ENCODE measurements at places on chromosomes 6 and 20.

- H3K4me1 ChIP-seq = peaks cover 66% of the 10 kb centered on the region
- no peaks in the 10 kb centered on the region for H3K27me3 ChIP-seq
- peak overlapping the region; percentile 14 for H3K4me3 ChIP-seq
- H3K36me3 ChIP-seq = peaks cover 5% of the 10 kb centered on the region
- DNase-seq = no peak
Measured at GRCh38 chr6:148854096-148854495, 107.3 kb downstream of the UST start.

GRCh38 chr6:133512410-133513016 lies 271.4 kb downstream of the EYA4 start:
- no peaks in the 10 kb centered on the region for H3K36me3 ChIP-seq
- peaks cover 15% of the 10 kb centered on the region for H3K27me3 ChIP-seq
- no peaks in the 10 kb centered on the region for H3K4me1 ChIP-seq
- H3K27ac ChIP-seq = no peak overlapping the region

DNA sequence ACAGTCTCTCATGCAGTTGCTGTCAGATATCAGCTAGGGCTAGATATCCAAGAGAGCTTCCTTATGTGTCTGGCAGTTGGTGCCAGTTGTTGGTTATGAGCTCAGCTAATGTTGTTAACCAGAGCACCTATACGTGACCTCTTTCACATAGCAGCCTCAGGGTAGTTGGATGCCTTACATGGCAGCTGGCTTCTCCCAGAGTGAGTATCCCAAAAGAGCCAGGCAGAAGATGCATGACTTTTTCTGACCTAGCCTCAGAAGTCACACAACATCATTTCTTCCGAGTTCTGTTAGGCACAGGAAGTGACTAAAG lies 175.7 kb downstream of the VEGFA start:
- H3K27me3 ChIP-seq = no peaks in the 10 kb centered on the region
- no peak overlapping the region for H3K4me3 ChIP-seq
- DNase-seq = no peak
- no peak overlapping the region for H3K27ac ChIP-seq
- no peaks in the 10 kb centered on the region for H3K4me1 ChIP-seq

GRCh38 chr6:33744895-33745546 lies 1.7 kb downstream of the IP6K3 start:
- no peak for DNase-seq
- no peaks in the 10 kb centered on the region for H3K36me3 ChIP-seq
- H3K4me3 ChIP-seq = no peak overlapping the region
- peaks cover 26% of the 10 kb centered on the region for H3K27me3 ChIP-seq

GRCh38 chr20:22499515-22500166 lies 84.7 kb downstream of the FOXA2 start:
- no peak overlapping the region for H3K27ac ChIP-seq
- H3K36me3 ChIP-seq = no peaks in the 10 kb centered on the region
- no peak for DNase-seq

DNA sequence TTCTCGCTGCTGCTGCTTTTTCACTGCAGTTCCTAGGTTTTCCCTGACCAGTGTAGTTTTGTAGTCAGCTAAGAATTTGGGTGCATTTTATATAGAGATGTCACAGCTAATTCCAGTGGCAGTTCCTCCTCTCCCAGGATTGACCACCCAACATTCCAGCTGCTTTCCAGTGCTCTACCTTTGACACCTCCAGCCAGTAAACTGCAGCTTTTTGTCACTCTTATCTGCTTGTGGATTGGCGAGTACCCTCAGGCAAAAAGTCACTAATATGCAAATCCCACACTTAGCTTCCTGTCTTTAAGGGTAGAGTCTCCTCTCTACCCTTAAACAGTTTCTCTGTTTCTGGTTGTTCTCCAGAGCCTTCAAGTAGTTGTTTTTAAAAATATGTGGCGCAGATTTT lies 146.9 kb upstream of the KCNG1 start:
- no peaks in the 10 kb centered on the region for H3K4me1 ChIP-seq
- no peaks in the 10 kb centered on the region for H3K36me3 ChIP-seq
- H3K4me3 ChIP-seq = no peak overlapping the region
- H3K27me3 ChIP-seq = peaks cover 9% of the 10 kb centered on the region

GRCh38 chr6:123430970-123431369 lies 205.8 kb downstream of the TRDN start:
- no peaks in the 10 kb centered on the region for H3K4me1 ChIP-seq
- no peak for DNase-seq
- no peak overlapping the region for H3K4me3 ChIP-seq
- no peak overlapping the region for H3K27ac ChIP-seq
- no peaks in the 10 kb centered on the region for H3K36me3 ChIP-seq
- H3K27me3 ChIP-seq = no peaks in the 10 kb centered on the region

DNA sequence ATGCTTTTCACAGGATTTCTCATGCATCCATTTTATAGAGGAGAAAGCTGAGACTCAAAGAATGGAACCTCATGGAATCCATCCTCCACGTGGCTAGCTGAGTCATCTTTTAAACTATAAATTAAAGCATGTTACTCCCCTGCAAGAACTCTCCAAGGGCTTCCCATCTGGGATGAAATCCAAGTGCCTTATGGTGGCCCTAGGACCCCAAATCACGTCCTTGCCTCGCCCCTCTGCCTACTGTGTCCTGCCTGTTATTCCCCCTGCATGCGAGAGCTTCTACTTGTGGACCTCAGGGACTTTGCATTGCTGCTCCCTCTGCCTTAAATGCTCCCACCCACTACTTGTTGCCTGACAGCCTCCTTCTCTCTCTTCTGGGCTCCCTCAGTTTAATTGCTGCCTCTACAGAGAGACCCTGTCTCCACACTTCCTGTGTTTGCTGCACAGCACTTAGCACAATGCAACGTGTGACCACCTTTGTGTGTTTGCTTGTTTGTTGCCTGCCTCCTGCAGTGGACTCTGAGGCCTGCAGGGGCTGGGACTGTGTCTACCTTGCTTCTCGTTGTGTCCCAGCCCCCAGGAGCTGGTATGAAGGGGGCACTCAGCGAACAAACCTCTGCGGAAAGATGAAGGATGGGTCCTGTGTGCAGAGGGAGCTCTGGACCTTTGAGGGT lies 39.4 kb downstream of the TOX2 start:
- peaks cover 5% of the 10 kb centered on the region for H3K27me3 ChIP-seq
- H3K27ac ChIP-seq = no peak overlapping the region
- no peak overlapping the region for H3K4me3 ChIP-seq
- H3K4me1 ChIP-seq = peaks cover 43% of the 10 kb centered on the region
- DNase-seq = no peak
- peaks cover 5% of the 10 kb centered on the region for H3K36me3 ChIP-seq

DNA sequence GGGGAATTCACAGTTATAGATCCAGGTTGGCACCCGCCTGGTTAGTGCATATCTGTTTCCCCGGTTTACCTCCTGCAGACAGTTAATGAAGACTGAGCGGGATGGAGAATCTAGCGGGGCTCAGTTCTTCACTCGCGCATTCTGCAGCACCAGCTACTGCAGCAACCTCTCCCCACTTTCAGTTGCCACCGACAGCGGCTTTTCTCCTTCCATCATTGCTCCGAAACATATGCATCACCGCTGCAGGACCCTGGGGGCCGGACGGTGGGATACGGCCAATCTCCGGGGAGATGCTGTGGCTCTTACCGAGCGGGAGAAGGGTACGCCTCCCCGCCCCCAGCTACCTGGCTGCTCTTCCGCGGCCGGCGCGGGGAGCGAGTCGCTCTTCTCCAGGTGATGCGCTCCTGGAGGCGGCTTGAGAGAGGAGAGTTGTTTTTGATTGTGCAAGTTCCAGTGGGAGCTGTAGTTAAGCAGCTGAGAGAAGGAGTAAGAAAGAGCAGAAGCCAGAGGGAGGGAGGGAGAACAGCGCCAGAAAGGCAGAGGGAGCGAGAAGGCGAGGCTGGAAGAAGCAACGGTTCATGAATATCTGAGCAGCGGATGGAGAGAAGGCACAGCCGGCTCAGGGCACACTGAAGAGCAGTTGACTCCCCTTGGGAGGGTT lies at the start of gene SGK1:
Gene SGK1 (minus strand): TSS at position 642 of the 661 bp plus-strand sequence. CDS start 652 bp downstream, outside the sequence.
- H3K4me1 ChIP-seq = peaks cover 20% of the 10 kb centered on the region
- no peaks in the 10 kb centered on the region for H3K36me3 ChIP-seq
- no peak for DNase-seq
- H3K27me3 ChIP-seq = peaks cover 30% of the 10 kb centered on the region
- H3K4me3 ChIP-seq = peak within 1 kb of the TSS; percentile 79
- H3K27ac ChIP-seq = no peak within 1 kb of the TSS

DNA sequence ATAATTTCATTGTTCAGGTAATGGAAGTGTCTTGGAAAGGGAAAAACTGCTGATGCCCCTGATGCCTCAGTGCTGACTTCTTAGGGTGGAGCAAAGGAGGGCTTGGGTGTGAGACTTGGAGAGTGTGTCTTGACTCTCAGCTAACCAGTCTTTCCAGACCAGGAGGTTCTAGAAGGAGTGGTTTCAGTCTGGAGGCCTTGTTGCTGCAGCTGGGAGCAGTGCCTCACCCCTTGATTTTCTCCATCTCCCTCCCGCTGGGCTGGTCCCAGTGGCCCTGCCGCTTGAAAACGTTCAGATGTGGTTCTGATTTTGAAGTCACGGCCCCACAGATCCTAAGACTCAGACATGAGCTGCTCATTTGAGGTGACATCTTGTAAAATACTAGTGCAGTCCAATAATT lies 5.4 kb downstream of the DSP start:
- H3K27ac ChIP-seq = no peak overlapping the region
- peaks cover 43% of the 10 kb centered on the region for H3K27me3 ChIP-seq
- no peak overlapping the region for H3K4me3 ChIP-seq
- peaks cover 6% of the 10 kb centered on the region for H3K4me1 ChIP-seq

GRCh38 chr20:21436205-21436604 lies 38.9 kb upstream of the NKX2-4 start:
- peaks cover 25% of the 10 kb centered on the region for H3K27me3 ChIP-seq
- no peaks in the 10 kb centered on the region for H3K4me1 ChIP-seq
- no peak overlapping the region for H3K27ac ChIP-seq
- H3K4me3 ChIP-seq = no peak overlapping the region

GRCh38 chr6:7108196-7108963 lies 619 bp downstream of the RREB1 start:
- H3K27ac ChIP-seq = peak overlapping the region; percentile 98
- peaks cover 7% of the 10 kb centered on the region for H3K36me3 ChIP-seq
- DNase-seq = peak; percentile 26
- H3K4me3 ChIP-seq = peak overlapping the region; percentile 96
- H3K27me3 ChIP-seq = no peaks in the 10 kb centered on the region

DNA sequence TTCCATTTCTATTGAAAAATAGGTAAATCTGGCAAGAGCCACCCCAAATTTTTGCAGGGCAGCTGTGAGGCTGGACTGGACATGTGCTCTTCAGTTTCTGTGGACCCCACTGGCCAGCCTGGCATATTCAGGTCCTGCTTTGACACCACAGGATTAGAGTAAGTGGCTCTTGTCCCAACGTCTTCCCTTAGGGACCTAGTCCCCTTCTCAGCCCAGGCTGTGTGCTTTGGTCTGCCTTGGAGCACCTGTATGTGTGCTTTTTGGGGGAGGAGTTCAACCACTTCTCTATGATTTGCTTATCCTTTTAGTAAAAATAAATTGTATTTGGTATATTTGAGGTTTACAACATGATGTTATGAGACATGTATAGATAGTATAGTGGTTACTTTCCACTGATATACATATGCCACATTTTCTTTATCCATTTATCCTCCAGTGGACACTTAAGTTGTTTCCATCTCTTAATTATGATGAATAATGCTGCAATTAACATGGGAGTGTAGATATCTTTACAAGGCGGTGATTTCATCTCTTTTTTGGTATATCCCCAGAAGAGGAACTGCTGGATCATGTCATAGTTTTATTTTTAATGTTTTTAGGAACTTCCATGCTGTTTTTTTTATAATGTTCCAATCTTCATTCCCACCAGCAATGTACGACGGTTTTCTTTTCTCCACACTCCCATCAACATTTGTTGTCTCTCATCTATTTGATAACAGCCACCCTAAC lies 167.8 kb upstream of the UST start:
- no peak for DNase-seq
- H3K4me1 ChIP-seq = peaks cover 16% of the 10 kb centered on the region
- H3K27me3 ChIP-seq = peaks cover 8% of the 10 kb centered on the region
- H3K27ac ChIP-seq = no peak overlapping the region
- no peak overlapping the region for H3K4me3 ChIP-seq
- no peaks in the 10 kb centered on the region for H3K36me3 ChIP-seq

DNA sequence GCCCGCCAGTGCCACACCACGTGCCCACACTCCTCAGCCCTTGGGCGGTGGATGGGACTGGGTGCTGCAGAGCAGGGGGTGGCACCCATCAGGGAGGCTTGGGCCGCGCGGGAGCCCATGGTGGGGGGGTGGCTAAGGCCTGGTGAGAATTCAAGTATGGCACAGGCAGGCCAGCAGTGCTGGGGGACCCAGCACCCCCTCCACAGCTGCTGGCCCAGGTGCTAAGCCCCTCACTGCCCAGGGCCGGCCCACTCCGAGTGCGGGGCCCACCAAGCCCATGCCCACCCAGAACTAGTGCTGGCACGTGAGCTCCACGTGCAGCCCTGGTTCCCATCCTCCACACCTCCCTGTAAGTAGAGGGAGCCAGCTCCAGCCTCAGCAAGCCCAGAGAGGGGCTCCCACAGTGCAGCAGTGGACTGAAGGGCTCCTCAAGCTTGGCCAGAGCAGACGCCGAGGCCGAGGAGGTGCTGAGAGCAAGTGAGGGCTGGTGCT lies 1091.1 kb upstream of the GJE1 start:
- DNase-seq = no peak
- H3K27ac ChIP-seq = no peak overlapping the region
- peaks cover 1% of the 10 kb centered on the region for H3K36me3 ChIP-seq
- H3K4me3 ChIP-seq = no peak overlapping the region
- no peaks in the 10 kb centered on the region for H3K27me3 ChIP-seq

DNA sequence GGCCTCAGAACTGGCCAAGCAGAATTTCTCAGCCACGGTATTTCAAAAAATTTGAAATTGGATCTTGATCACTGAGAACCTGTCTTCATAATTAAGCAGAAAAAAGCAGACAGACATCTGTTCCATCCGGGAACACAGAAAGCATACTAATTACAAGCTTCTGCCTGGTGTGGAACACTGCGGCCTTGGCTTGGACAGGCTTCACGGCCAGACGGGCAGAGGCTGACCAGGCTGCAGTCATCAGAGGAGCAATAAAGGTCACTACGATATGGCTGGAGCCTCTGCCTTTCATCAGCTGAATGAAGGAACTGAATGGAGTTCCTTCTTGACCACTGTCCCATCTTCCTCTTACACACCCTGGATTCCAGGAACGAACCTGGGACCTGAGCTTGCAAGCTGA lies 3.9 kb upstream of the NRSN1 start:
- H3K27ac ChIP-seq = no peak overlapping the region
- peaks cover 1% of the 10 kb centered on the region for H3K36me3 ChIP-seq
- H3K27me3 ChIP-seq = peaks cover 24% of the 10 kb centered on the region
- no peak overlapping the region for H3K4me3 ChIP-seq

DNA sequence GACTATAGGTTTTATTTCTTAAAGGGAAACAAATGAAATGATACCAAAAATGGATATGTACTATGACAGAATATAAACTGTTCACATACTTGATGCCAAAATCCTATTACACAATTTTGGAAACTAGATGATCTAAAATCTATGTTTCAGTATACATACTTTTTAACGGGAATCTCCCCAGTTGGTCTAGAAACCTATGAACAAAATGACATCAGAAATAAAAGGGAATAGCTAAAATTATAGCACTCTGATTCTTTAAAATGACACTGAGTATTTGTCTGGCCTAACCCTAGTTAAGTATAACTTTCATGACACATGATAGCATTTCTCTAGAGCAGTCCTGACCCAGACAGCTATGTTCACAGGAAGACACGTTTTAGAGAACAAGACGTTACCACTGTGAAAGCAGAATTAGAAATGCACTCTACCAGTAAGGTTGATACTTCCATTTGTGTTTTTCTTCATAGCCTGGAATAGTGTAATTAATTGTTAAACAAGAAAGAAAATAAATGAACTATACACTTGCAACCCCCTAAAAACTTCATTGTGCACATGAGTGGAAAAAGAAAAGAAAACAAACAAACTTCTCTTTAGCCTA lies 3.3 kb downstream of the OSER1 start:
- H3K27me3 ChIP-seq = no peaks in the 10 kb centered on the region
- H3K4me1 ChIP-seq = peaks cover 31% of the 10 kb centered on the region

All from stimulated activated naive B cell treated with anti-CD40 and anti-IgM and Interleukin-4, amounts not matched to agents 10 μg/mL and 1 μg/mL and 100 μg/mL, for 72 hours (primary cell).